ENCODE measurements at places on chromosomes 5 and 9.

DNA sequence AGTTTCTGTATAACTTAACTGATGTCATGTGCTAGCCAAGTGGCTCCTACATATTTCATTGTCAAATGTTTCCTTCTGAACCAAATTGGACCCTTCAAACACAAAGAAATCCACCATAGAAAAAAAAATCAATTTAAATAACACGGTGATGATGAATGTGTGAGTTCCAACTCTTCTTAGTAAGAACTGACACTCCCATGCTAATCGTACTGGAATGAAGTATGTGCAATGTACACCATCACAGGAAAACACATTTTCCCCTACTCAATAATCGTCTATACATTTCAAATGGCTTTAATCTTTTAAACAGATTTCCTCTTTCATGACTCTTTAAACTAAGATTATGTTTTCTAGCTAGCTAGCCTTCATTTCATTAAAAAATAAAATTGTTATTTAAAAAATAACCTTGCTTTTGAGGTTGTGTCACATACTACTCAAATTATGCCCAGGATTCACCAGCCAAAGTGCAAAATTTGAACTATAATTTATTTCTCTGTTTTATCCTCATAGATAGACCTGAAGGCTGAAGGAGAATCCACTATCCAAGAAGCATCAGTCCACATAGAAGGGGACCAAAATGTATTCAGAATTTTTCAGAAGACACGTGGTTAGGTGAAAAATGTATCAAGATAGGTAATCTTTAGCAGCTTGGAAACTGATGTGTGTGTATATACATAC, 131.0 kb upstream of the ITGA1 start:
- no peak for DNase-seq

DNA sequence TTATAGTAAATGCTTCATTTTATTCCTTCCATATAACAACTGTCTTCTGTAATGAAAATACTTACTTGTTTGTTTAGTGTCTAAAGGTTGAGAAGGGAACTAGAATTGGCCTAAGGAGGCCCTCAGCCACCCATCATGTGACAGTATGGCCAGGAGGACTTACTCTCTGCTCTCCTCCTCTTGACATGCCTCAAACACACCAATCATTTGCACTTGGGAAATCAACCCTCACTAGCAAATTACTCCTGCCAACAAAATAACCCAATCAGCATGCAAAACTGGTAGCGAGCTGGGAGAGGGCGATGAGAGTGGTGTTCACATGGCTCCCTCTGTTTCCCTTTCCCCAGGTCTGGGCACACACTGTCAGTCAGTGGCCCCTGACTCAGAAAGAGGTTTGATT, 58.6 kb upstream of the MEF2C start:
- no peak for DNase-seq

DNA sequence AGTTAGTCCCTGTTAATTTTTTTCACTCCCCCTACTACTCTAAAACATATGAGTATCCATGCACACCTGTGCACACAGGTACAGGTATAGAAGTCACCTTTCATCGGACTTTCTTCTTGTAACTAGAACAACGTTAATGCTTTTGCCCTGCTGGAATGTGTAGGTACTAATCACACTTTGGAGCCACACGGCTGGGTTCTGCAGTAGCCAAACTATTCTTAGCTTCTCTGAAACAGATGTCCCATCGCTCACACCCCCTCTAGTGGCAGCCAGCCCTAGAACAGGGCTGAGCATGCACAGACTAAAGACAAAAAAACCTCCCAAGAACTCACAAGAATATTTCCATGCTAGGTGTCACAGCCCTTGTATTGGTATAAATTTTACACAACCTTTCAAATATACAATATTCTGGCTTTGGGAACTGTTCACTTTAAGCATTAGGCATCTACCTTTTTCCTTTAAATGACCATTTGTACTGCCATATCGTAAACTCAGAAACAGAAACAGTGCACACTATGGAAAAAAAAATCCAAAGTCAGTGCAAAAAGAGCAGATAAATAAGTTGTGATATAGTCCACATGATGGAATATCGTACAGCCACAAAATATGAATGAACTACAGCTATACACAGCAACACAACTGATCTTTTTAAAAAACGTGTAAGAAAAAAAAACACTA, 64.0 kb downstream of the RETREG1 start:
- DNase-seq, result peak; percentile 54

- no peak for DNase-seq
Measured at GRCh38 chr5:173669483-173669882, 53.0 kb upstream of the BOD1 start.

- peak; percentile 23 for DNase-seq
Measured at GRCh38 chr9:93028448-93029006, 30.0 kb upstream of the SUSD3 start.

DNA sequence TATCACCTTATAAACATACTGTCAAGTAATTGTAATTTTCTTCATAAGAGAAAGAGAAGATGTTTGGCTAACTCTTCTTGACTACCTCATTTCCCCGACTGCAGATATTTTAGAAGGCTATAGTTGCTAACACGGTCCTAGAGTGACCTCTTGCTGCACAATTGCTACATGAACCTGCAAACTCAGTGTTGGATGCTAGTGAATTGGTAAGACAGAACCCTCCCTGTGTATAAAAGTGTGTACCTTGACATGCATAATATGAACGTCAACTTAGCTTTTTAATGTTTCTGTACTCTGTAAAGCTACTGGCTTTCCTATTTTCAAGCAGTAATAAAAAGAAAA, 46.7 kb upstream of the CER1 start:
- no peak for DNase-seq

GRCh38 chr5:110096419-110096818, 406.7 kb downstream of the MAN2A1 start:
- DNase-seq, result no peak

DNA sequence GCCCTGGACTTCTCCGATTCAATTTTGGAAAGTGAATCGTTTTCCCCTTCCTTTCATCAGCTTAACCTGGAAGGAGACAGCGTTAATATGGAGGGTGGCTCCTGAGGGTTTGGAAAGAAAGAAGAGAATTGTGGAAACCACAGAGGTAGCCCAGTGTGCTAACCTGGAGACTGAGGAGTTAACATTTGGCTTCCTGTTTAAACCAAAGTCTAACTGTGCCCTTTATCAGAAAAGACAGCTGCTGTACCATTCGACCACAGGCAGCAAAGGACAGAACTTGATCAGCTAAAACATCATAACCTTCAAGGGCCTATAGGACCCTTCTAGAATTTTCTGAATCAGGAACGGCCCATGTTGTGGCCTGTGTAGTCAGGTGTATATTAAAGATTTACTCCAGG, 735 bp downstream of the IDNK start:
- no peak for DNase-seq

DNA sequence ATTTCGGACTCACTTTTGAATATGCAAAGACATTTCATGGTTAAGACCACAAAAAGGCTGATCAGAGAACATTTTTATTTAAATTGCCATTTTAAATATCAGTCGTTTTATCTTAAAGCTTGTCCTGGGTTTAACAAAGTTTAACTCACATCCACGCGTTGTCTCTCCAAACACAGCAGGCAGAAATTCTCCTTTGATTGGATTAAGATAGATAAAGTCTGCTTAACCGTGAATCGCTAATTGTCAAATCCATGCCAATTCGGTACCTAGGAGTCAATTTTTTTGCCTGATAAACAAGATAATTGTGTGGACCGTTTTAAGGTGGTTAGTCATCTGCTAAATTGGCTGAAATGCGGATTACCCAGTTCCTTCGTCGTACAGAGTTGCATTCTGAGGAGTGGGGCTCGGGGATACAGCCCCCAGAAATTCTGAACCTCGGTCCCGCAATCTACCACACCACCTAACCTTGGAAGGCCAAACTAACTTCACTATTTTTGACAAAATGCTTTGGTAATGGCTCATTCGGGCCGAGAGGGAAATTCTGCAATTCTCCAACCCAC, 665 bp upstream of the BTF3 start:
- no peak for DNase-seq

DNA sequence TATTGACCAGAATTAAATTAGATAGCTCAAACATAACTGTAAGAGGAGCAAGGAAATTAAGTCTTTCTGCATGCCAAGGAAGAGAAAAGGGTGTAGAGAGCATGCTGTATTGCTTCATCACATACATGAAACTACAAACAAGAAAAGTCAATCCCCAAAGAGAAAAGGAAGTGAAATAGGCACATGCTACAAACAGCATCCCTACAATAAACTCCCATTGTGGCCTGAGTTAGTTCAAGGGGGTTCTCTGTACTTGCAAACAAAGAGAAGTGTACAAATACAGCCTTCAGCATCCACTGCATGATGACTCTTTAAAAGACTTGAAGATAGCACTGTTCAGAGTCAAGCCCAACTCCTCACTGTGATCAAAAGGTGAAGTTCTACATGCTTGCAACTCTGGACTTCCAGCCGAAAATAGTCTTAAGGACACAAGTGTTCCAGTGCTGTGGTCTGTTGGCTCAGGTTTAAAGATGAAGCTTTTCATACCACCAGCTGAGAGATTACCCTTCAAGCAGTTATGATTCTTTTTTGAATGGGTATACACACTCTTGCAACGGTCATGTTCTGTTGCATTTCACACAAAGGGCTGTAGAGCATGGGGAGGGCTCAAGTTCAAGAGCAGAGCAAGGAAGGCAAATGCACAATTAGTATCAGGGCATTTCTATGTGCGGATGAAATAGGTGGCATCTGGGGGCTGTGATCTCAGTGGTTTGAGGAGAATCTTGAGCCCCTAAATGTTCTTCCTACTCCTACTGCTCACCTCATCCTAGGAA, 534.5 kb downstream of the EBF1 start:
- no peak for DNase-seq
